ENCODE measurements at places on chromosomes 1 and 21.
A peak's percentile ranks its signal among the peaks of the same experiment; 100 is the strongest.

DNA sequence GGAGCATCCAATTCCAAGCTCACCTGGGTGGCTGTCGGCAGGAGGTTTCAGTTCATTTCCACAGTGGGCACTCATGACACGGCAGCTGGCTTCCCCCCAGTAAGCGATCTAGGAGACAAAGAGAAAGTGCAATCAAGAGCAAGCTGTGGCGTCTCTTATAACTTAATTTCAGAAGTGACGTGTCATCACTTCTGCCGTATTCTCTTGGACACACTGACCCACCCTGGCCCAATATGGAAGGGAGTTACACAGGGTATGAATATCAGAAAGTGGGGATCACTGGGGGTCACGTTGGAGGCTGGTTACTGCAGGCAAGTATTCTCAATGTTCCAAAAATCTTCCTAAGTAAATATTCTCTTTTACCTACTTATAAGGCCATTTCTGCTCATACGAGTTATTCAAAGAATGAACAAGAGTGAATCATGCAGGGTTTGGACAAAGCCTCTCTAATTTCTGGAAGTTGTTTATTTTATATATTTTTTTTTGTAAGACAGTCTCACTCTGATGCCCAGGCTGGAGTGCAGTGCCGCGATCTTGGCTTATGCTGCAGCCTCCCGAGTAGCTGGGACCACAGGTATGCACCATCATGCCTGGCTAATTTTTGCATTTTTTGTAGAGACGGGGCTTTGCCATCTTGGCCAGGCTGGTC, 46.5 kb upstream of the GREM2 start:
- DNase-seq: no peak

GRCh38 chr1:26799479-26800142, 11.9 kb downstream of the PIGV start:
- DNase-seq: no peak

DNA sequence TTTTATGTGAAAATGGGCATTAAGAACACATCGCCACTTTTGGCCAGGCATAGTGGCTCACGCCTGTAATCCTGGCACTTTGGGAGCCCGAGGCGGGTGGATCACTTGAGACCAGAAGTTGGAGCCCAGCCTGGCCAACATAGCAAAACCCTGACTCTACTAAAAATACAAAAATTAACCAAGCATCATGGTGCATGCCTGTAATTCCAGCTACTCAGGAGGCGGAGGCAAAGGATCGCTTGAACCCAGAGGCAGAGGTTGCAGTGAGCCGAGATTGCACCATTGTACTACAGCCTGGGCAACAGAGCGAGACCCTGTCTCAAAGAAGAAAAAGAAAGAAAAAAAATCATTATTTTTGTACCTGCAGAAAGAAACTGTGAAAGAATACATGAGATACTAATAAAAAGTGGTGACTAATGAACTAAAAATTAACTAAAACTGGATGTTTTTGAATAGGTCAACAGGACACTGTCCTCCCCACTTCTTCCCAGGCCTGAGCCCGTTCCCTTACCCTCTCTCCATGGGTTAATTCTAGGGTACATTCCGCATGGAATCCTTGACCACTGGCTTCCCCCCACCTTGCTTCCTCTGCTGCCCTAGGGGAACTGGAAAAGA, 8.3 kb upstream of the TINAGL1 start:
- no peak for DNase-seq

DNA sequence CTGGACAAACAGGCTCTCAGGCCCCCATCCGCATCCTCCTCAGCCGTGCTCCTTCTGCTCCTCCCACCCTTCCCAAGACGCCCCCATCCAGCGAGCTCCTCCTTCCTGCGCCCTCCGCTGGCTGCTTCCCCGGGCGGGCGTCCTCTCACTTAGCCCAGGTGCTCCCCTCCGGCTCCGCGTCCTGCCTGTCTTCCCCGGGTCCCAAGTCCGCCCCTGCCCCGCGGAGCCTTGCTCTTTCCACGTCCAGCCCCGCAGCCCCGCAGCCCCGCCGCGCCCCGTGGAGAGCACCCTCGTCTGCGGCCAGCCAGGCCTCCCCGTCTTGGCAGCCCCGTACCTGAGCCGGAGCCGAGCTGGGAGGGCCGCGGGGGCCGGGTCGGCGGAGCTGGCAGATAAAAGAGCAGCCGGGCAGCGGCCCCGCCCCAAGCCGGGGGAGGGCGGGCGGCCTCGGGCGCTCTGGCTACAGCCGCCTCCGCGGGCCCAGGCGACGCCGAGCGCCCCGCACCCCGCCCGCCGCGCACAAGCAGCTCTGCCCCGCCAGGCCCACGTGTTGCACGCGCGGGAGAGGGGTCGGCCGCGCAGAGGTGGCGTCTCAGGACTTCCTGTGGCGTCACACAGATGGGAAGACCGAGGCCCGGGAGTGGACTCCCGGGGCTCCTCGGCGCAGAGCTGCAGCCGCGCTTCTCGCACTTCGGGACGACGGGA, at the start of gene PAQR7:
Gene PAQR7, minus strand, starts transcription at position 555 of the 702 bp plus-strand sequence. CDS start 11,869 bp downstream, outside the sequence.
- DNase-seq: peak; percentile 85

DNA sequence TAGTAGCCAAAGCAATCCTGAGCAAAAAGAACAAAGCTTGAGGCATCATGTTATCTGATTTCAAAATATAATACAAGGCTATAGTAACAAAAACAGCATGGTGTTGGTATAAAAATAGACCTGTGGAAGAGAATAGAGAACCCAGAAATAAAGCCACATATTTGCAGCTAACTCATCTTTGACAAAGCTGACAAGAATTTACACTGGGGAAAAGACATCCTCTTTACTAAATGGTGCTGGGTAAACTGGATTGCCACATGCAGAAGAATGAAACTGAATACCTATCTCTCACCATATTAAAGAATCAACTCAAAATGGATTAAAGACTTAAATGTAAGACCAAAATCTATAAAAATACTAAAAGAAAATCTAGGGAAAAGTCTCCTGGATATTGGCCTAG, 59.5 kb upstream of the CD55 start:
- no peak for DNase-seq
